KBM-7 (cell line): ENCODE measurements at places on chromosomes 5 and 9.

GRCh38 chr9:127913682-127914081, 3.2 kb downstream of the ST6GALNAC4 start:
- DNase-seq: no peak

GRCh38 chr5:96778409-96778808, 29.3 kb downstream of the ERAP1 start:
- no peak for DNase-seq

DNA sequence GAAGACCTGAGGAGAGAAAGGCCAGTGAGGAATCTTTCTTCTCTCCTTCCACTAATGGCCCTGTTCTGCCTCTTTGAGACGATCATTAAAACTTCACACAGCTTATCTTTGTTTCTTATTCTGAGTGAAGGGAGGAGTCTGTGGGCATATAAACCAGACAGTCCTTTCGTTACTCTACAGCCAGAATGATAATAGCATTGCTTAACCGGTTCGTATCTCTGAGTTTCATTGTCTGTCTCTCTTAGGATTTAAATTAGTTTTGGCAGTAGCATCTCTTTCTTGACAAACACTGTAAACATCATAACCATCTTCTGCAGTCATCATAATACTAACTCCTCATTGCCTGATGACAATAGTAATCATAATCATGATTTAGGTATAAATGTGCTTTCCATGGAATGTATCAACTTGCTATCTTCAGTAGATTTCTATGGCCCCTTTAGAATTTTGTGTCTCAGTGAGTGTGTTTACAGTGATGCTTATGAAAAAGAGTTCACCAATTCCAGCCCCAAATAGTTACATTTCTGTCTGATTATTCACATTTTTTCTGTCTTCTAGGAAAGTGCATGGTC, 618.8 kb upstream of the KLF4 start:
- DNase-seq: no peak

- no peak for DNase-seq
These were observed 90.8 kb downstream of the SUSD1 start for GRCh38 chr9:112084334-112084733.

GRCh38 chr9:83167126-83167525, 104.2 kb upstream of the RASEF start:
- DNase-seq: no peak

DNA sequence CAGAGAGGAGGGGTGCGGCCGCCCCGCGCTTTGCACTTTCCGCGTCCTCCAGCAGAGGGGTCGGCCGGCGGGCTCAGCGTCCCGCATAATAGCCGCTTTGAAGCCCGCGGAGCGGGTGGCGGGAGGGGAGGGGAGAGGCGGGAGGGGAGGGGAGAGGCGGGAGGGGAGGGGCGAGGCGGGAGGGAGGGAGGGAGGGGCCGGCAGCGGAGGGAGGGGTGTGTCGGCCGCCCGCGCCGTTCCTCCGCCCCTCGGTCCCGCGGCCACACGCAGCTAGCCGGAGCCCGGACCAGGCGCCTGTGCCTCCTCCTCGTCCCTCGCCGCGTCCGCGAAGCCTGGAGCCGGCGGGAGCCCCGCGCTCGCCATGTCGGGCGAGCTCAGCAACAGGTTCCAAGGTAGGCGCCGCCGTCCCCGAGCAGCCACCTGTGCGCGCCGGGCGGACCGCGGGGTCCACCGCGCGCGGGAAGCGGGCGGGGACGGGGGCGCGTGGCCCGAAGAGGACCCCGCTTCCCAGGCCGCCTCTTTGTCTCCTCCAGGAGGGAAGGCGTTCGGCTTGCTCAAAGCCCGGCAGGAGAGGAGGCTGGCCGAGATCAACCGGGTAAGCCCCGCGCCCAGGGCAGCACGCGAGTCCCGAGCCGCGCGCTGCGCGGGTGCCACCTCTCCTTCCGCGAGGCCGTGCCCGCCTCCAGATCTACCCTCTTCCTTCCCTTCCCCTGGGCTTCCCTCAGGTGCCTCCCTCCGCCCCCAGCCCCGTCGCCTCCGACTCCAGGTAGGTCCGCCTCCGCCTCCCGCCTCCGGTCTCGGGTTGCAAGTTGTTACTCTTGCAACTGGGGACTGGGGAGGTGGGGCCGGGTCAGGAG, at the start of gene AIF1L:
Gene AIF1L, plus strand, starts transcription at position 263 of the 857 bp plus-strand sequence. Its CDS starts 99 bp downstream, at position 362.
- DNase-seq: peak; percentile 64

DNA sequence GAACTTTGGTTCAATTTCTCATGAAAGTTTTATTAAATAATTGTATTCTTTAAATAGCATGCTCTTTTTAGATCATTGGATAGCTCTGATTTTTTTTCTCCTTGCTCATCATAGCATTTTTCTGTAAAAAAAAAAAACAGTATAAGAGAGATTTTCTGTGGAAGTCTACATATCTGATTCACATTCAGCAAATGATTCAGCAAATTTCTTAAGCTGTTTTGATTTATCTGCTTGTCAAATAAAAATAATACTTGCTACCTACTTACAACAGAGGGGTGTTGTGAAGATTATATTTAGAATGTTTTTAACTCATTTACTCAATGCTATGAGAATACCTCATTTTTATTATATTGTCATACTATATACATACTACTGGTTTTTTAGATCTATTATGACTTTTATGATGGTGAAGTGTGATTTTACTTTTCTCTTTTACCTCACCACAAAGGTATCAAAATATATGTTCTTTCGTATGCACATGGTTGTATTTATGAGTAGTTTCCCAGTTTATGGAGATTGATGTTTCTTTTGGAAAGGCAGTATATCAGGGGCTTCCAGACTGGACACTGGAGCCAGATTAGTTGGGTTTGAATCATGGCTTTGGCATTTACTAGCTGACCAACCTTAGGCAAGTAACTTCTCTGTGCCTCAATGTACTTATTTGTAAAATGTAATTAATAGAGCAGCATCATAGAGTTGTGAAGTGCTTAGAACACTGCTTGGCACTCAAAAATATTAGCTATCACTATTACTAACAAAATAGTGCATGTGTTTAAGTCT, 25.5 kb downstream of the TNPO1 start:
- DNase-seq: no peak
